ENCODE measurements at places on chromosomes 7 and 10. TPM values are rescaled to one million over a fixed set of nuclear protein-coding genes. Genes with fewer than 3 reads are reported as not detected.

The INSIG1 gene
- total RNA-seq, result 109 TPM

The TMEM196 gene
- total RNA-seq, result not detected

The GCK gene
- total RNA-seq, result 0.39 TPM

The POLR2J2 gene
- total RNA-seq, result 1.7 TPM

The SSC4D gene
- total RNA-seq, result 0.46 TPM

The HOXA13 gene
- total RNA-seq, result not detected

The C7orf57 gene
- total RNA-seq, result 0.11 TPM

The SGCE gene
- 70.2 TPM for total RNA-seq

The GPR37 gene
- total RNA-seq, result 8.1 TPM

The SLC18A3 gene
- not detected for total RNA-seq

The HOXA4 gene
- total RNA-seq, result 0.74 TPM

The HELLS gene
- total RNA-seq, result 69.5 TPM

The ITGA8 gene
- not detected for total RNA-seq

The ODAD2 gene
- 0.32 TPM for total RNA-seq

The GBX1 gene
- not detected for total RNA-seq

The LRRD1 gene
- total RNA-seq, result not detected

The TMEM106B gene
- total RNA-seq, result 34.0 TPM

The NRCAM gene
- total RNA-seq, result 87.2 TPM

The OPALIN gene
- not detected for total RNA-seq

The CTAGE4 gene
- 0.07 TPM for total RNA-seq

The CYP2C19 gene
- total RNA-seq, result not detected

The STEAP1 gene
- 18.6 TPM for total RNA-seq

The IKZF1 gene
- under 0.01 TPM for total RNA-seq

The LRRC18 gene
- not detected for total RNA-seq

The SPOCK2 gene
- total RNA-seq, result 0.20 TPM

The CHN2 gene
- 0.78 TPM for total RNA-seq

The TRIM50 gene
- not detected for total RNA-seq

The PRTFDC1 gene
- total RNA-seq, result 22.5 TPM
